ENCODE measurements at places on chromosomes 2 and 18.

- no peak for DNase-seq
Observed at GRCh38 chr2:238865015-238865719, 17.3 kb downstream of the TWIST2 start.

DNA sequence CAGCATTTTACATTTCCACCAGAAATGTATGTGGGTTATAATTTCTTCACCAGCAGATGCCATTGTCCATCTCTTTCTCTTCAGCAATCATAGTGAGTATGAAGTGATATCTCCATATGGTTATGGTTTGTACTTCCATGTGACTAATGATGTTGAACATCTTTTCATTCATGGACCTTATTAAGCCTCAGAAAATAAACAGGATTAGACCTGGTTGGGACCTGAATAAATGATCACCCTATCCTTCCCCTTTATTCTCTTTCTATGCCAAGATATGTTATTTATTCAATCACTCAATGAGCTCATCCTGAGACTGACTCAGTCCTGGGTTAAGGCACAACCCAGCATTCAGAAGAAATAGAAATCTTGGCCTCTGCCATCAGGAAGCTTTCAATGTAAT, 86.6 kb downstream of the ANTXR1 start:
- DNase-seq = no peak

DNA sequence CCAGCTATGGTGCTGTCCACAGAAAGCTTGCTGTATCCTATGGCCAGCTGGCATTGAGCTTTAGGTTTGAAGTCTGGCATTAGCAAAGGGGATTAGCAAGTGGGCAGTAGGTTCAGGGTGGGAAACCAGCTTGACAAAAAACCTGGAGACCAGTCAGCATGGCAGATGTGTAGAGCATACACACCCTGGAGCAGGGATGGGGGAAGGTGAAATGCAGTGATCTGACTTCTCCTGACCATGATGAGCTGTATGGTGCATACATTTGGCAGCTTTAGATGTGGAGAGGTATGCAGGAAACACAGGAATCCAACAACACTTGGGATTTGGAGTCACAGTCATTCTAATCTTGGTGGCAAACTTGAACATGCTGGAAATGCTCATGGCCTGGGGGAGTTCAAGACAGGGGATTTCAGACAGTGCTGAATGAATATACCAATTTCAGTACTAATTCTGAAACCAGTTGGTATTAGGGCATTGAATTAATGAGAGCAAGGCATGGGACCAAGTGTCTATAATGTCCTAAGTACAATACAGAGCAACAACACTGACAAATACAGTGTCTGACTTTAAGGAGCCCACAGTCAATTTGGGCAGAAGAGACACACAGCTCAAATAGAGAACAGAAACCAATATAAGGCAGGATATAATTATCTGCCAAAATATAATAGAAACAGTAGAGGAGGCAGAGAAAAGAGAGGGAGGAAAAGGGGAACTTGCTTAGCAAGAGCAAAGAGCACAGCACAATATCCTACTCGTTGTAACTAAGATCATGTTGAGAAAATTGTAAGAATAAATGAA, 11.8 kb downstream of the ARHGAP15 start:
- no peak for DNase-seq

DNA sequence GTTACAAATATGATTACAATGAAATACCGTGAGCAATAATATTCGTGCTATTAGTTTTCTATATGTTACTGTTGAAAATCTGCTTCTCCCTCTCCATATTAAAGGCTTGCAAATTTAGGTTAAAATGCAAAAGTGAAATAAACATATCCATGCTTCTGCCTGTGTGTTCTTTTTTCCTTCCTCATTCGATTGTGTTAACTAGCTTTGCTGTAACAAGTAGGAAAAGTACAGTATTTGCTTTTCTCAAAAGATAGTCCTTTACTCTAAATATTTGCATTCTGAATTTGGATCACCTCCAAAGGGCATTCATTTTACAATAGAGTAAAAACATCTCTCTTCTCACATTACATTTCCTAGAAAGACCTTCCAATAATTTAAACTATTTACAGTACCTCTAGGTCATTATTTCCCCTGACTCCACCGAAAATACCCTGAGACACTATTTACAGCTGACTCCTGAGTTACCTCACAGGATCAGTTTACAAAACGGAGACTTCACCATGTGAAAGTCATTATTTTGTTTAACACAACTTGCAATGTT, 835.0 kb upstream of the FANCL start:
- DNase-seq = no peak

- DNase-seq = no peak
Observed at GRCh38 chr2:41445865-41446264, 602.0 kb upstream of the PKDCC start.

DNA sequence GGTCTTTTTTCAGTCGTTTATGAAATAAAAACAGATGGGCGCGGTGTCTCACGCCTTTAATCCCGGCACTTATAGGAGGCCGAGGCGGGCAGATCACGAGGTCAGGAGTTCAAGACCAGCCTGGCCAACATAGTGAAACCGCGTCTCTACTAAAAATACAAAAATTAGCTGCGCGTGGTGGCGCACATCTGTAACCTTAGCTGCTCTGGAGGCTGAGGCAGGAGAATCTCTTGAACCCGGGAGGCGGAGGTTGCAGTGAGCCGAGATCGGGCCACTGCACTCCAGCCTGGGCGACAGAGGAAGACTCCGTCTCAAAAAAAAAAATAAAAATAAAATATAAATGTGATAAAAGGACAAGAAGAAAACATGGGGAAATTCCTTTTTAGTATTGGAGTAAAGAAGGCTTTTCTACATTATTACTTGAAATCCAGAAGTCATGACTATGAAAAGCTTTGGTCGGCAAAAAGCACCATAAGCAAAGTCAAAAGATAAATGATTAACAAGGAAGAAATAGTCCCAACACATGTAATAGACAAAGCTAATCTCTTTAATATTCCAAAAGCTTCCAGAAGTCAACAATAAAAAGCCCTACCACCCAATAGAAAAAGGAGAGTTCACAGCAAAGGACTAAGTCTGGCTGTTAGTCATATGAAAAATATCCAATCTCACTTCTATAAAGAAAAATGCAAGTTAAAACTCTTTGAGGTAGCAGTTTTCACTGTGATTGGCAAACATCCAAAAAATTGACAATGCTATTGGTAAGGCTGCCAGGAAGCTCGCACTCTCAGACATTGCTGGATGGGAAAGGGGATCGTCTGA, 1.4 kb upstream of the FAM168B start:
- no peak for DNase-seq

GRCh38 chr18:22827216-22827615, 105.9 kb upstream of the RBBP8 start:
- DNase-seq = no peak

DNA sequence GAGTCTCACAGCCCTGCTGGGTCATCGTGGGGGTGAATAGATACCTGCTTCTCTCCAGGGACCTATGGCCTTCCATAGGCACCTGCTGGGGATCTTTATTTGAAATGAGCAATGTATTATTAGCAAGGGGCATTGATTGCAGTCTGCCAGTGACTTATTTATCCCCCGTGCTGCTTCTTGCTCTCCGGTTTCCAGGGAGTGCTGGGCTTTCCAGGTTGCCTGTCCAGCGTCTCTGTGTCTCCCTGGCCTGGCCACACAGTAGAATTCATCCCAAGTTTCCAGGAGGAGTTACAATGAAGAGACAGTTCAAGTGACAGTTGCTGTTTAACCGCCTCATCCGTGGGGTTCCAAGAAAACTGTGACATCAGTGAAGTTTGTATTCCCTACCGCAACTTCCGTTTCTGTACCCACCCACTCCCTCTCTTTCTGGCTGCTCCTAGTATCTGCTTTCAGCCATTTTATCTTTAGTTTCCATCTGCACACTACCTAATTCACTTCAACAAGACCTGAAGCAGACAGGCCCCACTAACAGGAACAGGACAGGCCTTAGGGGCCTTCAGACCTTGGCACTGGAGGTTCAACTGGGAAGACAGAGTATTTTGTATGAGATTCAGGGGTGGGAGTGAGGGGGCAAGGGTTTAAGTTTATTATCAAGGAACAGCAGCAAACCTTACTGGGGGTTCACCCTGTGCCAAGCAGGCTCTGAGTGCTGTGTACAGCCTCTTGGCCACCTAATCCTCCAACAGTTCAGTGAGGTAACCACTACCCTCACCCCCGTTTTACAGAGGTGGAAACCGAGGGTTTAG, 134.8 kb downstream of the PRKCE start:
- DNase-seq = no peak

GRCh38 chr2:164511738-164512137, 109.5 kb downstream of the GRB14 start:
- no peak for DNase-seq

DNA sequence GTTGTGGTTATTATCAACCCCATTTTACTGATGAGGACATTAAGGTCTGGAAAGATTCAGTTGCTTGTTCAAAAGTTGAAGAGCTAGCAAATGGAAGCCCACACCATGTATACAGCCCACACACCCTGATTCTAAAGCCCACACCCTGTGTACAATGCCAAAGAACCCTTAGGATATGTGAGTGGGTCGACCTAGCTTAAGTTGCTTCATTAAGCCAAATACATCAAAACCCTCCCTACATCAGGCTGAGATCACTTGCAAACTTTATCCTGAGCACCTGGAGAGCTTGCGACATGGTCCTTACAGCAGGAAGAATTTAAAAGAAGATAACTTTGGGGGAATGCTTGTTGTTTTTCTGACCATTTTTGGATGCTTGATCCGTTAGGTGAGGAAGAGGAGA, 435 bp upstream of the ARHGAP25 start:
- no peak for DNase-seq

GRCh38 chr2:178865999-178866398, 58.8 kb upstream of the TTN start:
- DNase-seq = no peak

GRCh38 chr2:41717839-41718238, 330.0 kb upstream of the PKDCC start:
- DNase-seq = peak; percentile 3

DNA sequence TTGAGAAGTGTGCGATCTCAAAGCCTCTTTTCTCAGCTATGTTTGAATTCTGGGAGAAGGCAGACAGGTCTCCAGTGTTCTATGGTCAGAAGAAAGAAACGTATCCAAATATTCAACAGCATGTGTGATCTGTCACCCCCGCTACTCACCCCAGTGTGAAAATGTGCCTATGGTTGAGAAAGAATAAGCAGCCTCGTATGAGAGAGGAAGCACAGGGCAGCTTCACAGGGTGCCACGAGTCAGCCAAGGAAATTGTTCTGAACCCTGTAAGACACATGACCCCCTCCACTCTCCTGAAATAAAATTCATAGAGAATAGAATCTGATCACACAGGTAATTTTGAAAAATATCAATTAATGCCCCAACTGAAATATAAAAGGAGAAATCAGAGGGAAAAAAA, 8.0 kb upstream of the SF3B1 start:
- no peak for DNase-seq

GRCh38 chr2:100780203-100781008, 39.5 kb upstream of the NPAS2 start:
- no peak for DNase-seq

DNA sequence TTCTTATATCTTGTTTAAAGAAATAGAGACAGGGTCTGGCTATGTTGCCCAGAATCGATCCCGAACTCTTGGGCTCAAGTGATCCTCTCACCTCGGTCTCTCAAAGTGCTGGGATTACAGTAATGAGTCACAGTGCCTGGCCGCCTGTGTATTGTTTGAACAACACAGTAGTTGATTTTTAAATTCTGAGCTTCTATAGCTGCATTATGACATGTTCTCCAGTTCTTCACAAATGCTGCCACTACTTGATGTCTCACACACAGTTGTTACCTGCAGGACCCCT, 7.7 kb upstream of the RHOB start:
- DNase-seq = no peak

- DNase-seq = no peak
Observed at GRCh38 chr2:102826904-102827303, 65.1 kb downstream of the TMEM182 start.

- no peak for DNase-seq
Observed at GRCh38 chr2:77807531-77808215, 285.5 kb upstream of the LRRTM4 start.

- no peak for DNase-seq
Observed at GRCh38 chr2:217911283-217912097, 91.3 kb downstream of the TNS1 start.

DNA sequence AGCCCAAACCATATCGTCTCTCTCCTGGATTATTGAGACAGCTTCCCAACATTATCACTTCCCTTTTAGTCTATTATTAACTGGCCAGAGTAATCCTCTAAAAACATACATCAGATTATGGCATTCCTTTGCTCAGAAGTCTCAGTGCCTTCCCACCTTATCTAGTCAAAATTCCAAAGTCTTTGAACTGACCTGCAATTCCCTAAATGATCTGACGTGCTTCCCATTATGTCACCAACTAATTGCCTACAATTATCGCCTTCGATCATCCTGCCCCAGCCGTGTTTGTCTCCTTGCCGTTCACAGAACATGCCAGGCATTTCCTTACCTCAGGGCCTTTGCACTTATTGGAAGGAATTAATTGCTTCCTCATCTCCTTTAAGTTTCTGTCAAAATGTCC, 332.4 kb downstream of the IRS1 start:
- DNase-seq = no peak

- DNase-seq = no peak
Observed at GRCh38 chr18:32439802-32440201, 30.9 kb downstream of the GAREM1 start.
